ENCODE measurements at places on chromosomes 2 and 18.

- no peak for DNase-seq
Observed at GRCh38 chr2:103960951-103961350, 893.0 kb upstream of the POU3F3 start.

DNA sequence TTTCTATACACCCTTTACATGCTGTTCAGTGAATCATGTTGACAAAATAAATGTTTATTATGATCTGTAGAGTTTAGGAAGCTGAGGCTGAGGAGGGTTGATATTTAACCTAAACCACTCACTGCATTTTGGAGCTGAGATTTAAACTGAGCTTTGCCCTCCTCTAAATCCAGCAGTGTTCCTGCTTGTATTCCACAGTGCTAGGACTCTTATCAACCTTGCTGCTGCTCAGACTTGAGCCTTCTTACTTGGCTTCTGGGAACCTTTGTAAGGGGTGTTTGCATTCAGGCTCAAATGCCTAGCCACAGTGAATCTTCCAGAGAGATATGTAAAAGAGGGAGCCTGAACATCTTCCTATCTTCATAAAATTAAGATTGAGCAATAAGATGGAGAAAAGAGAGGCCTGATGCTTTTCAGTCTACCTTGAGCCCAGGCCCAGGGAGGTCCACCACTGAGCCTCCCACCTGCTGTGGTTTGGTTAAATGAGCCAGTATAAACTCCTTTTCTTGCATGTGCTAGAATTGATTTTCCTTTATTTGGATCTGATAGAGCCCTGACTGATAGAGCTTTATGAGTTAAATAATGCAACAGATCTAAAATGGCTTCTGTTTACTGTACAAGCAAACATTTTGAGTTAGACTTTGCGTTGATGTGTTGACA, 149.7 kb downstream of the GULP1 start:
- DNase-seq: no peak

GRCh38 chr2:10336283-10336682, 33.6 kb downstream of the HPCAL1 start:
- no peak for DNase-seq

GRCh38 chr2:70553334-70553583, 367 bp downstream of the TGFA start:
- no peak for DNase-seq

GRCh38 chr2:231425811-231426703, 30.5 kb downstream of the B3GNT7 start:
- DNase-seq: no peak

DNA sequence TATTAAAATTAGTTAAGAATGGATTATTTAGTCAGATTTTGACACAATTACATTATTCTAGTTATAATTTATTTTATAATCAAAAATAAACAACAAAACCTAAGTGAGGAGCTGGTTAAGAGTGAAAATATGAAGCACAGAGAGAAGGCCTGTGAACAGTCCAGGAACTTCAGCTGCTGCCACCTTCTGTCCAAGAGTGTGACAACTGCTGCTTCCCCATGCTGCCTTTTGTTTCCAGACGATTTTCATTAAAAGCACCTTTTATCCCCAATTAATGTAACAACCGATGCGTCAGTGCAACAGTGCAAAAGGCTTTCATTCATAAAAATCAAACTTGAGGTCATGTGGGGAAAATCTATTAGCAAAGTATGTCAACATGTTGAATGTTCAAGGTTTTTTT, 363.6 kb downstream of the CTNNA2 start:
- DNase-seq: no peak

GRCh38 chr2:76050196-76050595, 339.5 kb upstream of the GCFC2 start:
- DNase-seq: no peak

DNA sequence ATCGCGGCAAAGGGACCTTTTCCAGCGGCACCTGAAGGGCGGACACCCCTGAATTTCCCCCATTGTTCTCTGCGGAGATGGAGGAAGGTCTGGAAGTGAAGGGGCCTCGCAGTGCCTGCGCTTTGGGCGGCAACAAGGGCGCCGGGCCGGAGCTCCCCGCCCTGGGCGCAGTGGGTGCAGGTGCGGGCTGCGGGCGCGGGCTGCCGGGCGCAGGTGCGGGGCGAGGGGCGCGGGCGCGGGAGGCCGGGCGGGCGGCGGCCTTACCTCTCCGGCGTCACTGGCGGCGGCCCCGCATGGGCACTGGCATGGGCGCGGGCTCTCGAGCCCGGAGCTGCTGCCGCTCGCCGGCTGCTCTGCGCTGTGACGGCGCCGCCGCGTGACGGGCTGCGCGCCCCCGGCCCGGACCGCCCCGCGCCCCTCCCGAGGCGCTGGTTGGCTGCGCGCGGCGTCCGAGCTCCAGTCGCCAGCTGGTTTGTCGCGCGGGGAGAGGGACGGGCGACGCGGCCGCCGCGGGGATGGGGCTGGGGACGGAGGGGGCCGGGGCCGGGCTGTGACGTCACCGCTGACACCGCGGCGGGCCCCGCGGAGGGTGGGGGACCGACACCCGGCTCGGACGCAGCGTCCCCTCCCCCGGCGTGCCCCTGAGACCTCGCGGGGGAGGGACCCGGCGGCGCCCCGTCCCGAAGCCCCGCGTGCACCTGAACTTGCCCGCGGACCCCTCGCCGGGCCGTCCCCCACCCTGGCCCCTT, at the start of gene KIF1A:
Gene KIF1A, minus strand, starts transcription at position 362 of the 749 bp plus-strand sequence. CDS start 22,467 bp downstream, outside the sequence.
- no peak for DNase-seq

DNA sequence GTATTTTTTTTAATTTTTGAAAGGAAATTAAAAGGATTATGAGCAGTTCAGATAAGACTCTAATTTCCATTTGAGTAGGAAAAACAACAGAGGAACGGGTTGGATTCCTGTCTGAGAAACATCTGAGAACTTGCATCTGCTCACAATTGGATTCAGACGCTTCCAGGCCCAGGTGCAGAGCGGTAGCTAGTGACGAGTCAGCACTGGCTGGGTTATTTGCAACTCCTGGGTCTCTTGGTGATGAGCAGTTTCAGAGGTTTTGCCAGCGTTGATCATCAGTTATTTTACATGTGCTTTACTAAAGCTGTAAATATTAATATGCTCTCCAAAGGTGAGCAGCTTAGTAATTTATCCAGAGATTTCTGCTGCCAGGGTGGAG, 39.1 kb upstream of the B3GNT7 start:
- no peak for DNase-seq
